ENCODE measurements at places on chromosomes 11 and 22.

DNA sequence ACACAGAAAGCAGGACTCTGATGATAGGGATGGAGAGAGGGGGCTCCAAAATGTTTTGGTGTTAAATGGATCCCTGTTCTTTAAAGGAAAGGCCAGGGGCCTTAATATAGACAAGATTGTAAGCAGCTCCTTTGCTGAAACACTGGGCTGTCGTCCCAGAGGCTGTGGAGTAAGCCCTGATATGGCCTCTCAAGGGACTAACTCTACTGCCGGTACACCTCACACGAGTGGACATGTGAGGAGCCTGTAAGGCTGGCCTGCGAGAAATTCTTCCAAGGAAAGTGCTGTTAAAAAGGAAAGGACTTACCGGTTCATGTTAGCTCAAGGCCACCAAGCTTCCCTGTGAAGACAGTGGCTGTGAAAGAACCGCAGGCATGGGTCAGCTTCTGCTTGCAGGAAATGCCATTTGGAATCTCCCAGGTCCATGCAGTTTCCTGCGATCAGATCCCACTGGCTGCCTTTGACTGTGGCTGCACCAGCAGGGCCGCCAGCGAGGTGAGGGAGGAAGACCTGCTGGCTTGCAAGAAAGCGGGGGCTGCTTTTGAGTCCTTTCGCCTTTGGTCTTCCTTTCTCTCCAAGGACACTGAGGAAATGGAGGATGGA lies 106.6 kb downstream of the PRR5L start:
- DNase-seq: no peak

- no peak for DNase-seq
Observed at GRCh38 chr11:91805293-91805692, 419.3 kb upstream of the FAT3 start.

DNA sequence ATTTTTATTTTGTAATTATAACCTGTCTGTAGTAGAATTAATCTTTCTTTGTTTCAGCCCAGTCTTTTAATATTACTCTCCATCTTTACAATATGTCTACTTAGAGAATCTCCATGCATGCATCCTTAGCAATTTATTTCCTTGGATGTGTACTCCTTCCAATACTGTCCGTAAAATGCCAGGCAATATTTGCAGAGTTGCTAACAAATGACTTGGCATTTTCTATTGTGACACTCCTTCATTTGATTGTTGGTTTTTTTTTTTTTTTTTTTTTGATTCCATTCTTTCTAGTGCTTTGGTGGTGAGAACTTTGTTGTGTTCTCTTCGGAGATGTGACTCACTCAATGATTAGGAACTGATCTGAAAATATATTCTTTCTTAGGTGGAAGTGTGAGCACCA lies 220.3 kb downstream of the CNTN5 start:
- no peak for DNase-seq

- DNase-seq: no peak
Observed at GRCh38 chr11:16310943-16311342, 45.4 kb downstream of the SOX6 start.

GRCh38 chr11:60016881-60017280 lies at the start of gene OOSP4B:
Gene OOSP4B, plus strand, starts transcription at chr11:60017181.
- DNase-seq: no peak

DNA sequence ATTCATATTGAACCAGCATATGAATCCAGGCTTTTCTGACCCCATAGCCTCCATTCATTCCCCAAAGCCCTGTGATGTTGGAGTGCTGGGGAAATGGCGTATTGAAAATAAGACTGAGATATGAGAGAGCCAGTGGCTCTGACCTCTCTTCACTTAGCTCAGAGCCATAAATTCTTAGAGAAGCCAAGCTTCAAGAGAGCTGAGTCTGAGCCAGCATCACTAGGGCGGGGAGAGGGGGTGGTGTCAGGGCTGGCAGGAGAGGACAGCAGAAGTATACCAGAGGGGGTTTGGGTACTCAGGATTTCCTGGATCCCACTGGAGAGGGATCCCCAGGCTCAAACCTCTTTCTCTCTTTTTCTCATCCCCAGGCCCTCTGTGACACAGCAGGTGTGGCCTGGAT lies 16.7 kb upstream of the MOGAT2 start:
- DNase-seq: no peak

- no peak for DNase-seq
Observed at GRCh38 chr11:69956669-69957190, 121.4 kb upstream of the ANO1 start.

DNA sequence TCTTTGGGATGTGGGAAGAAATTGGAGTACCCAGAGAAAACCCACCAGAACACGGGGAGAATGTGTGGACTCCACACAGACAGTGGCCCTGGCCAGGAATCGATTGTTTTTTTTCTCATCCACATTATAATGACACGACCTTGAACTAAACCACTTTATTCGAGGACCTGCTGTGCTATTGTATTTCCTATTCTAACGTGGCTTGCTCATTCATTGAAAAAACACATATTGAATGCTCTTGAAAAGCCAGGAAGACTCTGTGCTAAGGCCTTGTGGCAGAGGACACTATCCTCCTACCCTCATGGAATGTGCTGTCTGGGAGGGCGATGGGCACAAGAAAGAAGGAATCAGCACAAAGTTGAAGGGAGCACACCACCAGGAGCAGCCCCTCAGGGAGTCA lies 9.1 kb upstream of the SREBF2 start:
- no peak for DNase-seq

GRCh38 chr11:126522152-126522551 lies 166.7 kb downstream of the ST3GAL4 start:
- DNase-seq: no peak

DNA sequence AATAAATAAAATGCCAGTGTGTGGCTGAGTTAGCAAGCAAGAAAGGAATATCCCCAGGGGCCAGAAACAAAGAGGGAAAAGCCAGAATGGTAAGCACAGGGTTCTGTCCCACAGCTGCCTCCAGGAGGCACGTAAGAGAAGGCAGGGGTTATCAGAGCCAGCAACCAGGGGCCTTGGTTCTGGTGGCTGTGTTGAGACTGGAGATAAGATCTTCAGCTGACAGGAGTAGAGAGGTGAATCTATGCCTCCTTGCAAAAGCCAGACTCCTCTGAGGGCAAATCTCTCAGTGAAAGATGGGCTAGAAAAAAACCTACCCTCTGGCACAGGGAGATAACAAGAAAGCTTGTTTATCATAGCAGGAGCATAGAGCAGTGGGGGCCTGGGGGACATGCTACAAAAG lies 29.8 kb upstream of the NFAM1 start:
- no peak for DNase-seq

- DNase-seq: no peak
Observed at GRCh38 chr22:40377931-40378330, 7.5 kb downstream of the SGSM3 start.

DNA sequence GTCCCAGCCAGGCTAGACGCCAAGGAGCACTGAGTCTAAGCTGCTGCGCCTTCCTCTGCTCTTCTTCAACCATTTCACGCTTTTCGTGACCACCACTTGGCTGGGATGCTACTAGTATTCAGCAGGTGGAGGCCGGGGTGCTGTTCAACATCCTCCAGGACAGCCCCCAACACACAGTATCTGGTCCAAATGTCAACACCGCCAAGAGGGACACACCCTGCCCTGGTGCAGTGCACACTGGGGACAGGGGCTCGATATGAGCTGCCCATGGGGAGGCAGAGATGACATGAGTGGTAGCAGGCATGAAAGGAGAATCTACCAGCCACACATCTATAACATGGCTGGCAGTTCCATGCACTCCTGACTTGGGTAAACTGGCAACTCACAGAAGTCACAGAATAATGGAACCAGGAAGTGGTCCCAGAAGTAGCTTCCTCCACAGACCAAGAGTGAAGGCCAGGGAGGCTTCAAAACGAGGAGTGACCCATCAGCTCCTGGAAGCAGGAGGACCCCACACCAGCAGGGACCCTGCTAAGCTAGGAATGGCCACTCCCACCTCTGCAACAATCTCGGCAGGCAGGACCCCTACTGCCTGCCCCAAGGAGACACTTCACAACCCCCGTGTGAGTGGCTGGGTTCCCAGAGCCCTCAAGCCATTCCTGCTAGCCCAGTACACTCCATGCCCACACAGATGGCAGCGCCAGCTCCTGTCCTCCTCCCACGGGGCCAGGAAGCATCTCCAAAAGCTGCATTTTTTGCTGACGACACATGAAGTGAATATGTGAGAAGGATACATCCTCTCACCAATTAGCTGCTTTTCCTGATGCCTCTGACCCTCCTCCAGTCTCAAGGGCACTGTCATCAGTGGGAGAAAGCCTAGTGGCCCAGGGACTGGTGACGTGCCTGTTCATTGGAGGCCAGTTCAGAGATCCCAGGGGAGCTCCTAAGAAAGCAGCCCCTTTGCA lies 78.8 kb downstream of the DGCR2 start:
- no peak for DNase-seq

- DNase-seq: no peak
Observed at GRCh38 chr22:42010778-42011177, 12.2 kb downstream of the WBP2NL start.

DNA sequence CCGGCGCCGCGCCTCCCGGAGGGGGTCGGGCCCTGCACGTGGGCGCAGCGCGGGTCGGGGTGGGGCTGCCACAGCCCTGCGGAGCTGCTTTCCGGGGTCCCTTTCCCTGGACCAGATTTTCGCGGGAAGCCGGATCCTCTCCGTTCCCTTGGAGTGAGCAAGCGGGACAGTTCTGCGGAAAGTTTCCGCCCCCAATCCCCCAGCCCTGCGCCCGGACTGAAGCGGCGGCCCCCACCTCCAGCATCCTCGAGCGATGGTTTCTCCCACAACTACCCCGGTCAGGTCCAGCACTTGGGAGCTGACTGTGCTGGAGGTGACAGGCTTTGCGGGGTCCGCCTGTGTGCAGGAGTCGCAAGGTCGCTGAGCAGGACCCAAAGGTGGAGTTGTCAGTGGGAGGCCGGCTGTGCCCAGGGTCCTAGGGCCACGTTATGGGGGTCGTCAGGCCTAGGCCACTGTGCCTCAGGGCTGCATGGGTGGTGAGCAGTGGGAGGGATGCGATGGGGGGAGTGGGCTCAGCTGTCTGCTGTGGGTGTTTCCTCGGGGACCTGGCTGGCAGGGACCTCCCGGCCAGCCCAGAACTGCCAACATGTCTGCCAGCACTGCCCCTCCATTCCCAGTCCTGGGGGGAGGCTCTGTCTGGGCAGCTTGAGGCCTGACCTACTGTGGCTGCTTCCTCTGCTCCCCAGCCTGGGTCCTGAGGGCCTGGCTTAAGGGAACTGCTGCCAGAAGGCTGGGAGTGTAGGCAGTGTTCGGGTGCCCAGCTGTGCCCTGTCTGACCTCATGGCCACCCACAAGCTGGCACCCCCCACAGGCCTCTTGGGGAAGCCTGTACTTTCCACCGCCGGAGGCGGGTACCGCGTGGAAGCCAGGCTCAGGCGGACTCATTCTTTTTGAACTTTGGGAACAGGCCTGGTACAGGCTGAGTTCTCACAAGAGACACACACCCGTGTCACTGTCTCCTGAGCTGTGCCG lies 726 bp downstream of the ST3GAL4 start:
- DNase-seq: peak; percentile 25

- no peak for DNase-seq
Observed at GRCh38 chr11:121521145-121522042, 68.6 kb upstream of the SORL1-AS1 start.

GRCh38 chr11:67271541-67272284 lies 5.4 kb downstream of the GRK2 start:
- DNase-seq: peak; percentile 48

DNA sequence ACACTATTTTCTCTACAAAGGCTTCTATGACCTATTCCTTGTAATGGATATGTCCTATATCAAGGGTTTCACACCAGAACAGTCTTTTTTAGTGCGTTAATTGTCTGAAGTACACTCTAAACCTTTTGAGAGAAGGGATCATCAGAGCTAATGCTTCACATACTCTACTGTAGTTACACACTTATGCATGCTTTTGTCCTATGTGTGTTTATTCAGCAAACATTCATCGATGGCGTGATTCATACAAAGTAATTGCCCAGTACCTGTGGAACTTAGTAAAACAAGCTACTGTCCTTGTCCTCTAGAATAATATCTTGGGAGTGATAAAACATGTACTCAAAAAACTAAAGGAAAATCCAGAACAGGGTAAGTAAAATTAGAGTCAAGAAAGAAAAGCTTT lies 139.2 kb downstream of the GUCY1A2 start:
- no peak for DNase-seq

- DNase-seq: no peak
Observed at GRCh38 chr11:65672180-65672860, 9.6 kb upstream of the RELA start.

DNA sequence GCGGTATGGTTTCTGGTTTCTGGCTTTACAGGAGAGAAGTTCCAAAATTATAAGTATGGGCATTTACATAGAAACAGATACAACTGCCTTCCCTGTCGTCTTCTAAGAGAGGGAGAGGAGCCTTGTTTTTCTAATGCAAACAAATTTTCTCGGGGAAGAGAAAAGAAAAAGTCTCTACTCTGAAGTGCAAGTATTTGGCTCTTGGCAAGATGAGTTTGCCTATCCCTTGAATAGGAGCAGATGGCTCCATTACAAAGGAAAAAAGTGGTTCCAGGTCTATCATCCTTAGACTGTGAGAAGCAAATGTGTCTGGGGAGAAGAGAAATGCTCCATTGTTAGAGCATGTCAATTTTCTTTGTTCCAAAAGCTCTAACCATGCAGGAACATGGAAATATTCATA lies 455.6 kb downstream of the BUD13 start:
- no peak for DNase-seq

- DNase-seq: no peak
Observed at GRCh38 chr11:76850815-76851214, 9.9 kb upstream of the ACER3 start.

DNA sequence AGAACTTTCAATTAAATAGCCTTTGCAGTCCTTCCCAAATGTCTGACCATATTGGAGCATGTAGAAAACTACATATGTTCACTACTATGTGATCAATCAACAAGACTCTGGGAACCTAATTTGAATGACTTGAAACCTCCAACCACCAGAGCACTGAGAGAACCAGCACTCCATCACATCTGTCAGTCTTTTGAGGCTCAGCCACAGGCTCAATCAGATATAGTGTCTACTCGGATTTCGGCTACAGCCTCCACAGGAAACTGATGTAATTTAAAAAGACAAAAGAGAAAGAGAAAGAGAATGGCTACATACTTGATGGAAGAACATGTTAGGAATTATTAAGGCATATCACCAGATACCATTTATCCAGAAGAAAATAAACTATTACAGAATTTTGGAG lies 859.0 kb downstream of the FAM181B start:
- no peak for DNase-seq

DNA sequence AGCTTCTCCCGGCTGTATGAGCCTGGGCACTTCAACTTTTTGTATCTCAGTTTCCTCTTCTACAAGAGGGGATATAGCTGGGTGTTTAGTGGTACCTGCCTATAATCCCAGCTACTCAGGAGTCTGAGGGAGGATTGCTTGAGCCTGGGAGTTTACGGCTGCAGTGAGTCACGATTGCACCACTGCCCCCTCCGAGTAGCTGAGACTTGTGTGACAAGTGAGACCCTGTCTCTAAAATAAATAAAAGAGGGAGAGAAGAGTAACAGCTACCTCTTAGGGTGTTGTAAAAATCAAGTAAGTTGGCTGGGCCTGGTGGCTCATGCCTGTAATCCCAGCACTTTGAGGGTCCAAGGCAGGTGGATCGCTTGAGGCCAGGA lies 10.0 kb upstream of the CATSPER1 start:
- DNase-seq: no peak
